ENCODE measurements at places on chromosomes 4 and X. TPM values are rescaled to one million over a fixed set of nuclear protein-coding genes. Genes with fewer than 3 reads are reported as not detected.

- no peak overlapping the region for H3K27ac ChIP-seq
- no peaks in the 10 kb centered on the region for H3K4me1 ChIP-seq
- H3K36me3 ChIP-seq, result no peaks in the 10 kb centered on the region
- no peak for DNase-seq
- no peaks in the 10 kb centered on the region for H3K27me3 ChIP-seq
These were observed 82.1 kb upstream of the IQCM start for GRCh38 chr4:149897783-149898182.

GRCh38 chr4:13981499-13981898 is 354.0 kb upstream of the BOD1L1 start:
- no peak for DNase-seq
- H3K4me1 ChIP-seq, result no peaks in the 10 kb centered on the region
- no peak overlapping the region for H3K4me3 ChIP-seq
- H3K27ac ChIP-seq, result no peak overlapping the region

CABS1 gene
- not detected for total RNA-seq

PNMA5 gene
- 0.62 TPM for total RNA-seq

PNMA6F gene
- total RNA-seq, result not detected

ETDB gene
- not detected for total RNA-seq

FHIP1A gene
- 0.76 TPM for total RNA-seq

SSX2 gene
- total RNA-seq, result not detected

TAF1 gene
- 93.5 TPM for total RNA-seq

All from B cell (primary cell).